ENCODE measurements at places on chromosomes 1 and 21.

GRCh38 chr1:83960669-83961277, 38.2 kb downstream of the TTLL7 start:
- DNase-seq, result no peak

- no peak for DNase-seq
These were observed 13.4 kb upstream of the FAM43B start for GRCh38 chr1:20538760-20539551.

- DNase-seq, result no peak
These were observed 13.0 kb upstream of the GPR137B start for GRCh38 chr1:236129306-236129705.

GRCh38 chr1:74504125-74504932, 8.1 kb downstream of the LRRC53 start:
- peak; percentile 31 for DNase-seq

DNA sequence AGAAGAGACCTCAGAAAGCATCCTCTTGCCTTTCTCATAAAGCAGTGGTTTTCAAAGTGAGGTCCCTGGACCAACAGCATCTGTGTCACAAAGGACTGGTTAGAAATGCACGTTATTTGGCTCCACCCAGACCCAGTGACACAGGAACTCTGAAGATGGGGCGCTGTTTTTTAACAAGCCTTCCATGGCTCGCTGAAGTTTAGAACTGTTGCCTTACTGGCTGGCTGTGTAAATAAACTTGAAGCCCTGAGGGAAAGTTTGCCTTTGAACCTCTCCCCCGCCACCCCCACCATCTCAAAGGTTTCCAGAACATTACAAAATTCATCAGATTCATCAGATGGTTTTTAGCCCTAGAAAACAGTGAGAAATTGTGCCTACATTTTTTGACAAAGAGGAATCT, 21.8 kb upstream of the IKBKE start:
- DNase-seq, result no peak

GRCh38 chr1:1510912-1511532, 940 bp upstream of the ATAD3A start:
- no peak for DNase-seq

GRCh38 chr1:25343872-25344271, 5.7 kb downstream of the TMEM50A start:
- DNase-seq, result no peak

DNA sequence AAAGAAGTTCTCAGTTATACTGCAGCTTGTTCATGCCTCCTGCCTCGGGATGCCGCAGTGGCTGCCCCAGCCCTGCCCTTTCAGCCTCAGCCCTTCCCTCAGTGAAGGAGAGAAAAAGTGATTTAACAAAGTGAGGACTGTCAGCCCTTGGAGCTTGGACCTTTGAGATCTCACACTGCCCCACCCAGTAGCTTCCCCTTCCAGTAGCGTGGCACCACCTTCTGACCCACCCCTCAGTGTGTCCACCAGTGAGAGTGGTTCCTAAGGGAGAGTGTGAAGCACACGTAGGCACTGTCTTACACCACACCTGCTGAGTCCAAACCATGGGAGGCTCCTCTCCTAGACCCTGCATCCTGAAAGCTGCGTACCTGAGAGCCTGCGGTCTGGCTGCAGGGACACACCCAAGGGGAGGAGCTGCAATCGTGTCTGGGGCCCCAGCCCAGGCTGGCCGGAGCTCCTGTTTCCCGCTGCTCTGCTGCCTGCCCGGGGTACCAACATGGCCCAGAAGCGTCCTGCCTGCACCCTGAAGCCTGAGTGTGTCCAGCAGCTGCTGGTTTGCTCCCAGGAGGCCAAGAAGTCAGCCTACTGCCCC, at the start of gene CDA:
Gene CDA (plus strand): TSS at position 464 of the 592 bp plus-strand sequence. CDS start 33 bp downstream, at position 497.
- DNase-seq, result no peak

DNA sequence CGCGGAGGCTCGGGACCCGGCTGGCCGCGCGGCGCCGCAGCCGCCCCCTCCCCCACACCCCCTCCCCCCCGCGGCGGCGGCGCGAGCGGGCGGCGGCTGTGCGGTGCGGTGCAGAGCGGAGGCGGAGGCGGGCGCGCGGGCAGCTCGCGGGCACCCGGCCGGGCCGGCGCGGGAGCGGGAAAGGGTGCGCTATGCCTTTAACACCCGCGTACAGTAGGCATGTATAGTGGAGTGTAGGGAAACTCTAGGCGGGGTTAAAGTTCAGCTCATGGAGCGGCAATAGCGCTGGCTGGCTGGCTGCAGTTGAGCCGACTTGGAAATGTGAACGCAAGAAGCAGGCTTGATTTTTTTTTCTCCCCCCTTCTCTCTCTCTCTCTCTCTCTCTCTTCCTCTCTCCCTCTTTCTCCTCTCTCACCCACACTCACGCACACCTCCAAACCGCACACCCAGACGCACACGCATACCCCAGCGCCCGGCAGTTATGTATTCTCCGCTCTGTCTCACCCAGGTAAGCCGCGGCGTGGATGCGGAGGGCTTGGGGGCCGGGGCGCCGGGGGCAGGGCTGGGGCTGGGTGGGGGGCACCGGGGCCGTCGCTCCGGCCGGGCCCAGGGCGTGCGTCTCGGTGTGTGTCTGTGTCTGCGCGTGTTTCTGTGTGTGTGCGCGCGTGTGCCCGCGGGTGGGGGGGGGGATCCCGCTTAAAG, at the start of gene NFIA:
Gene NFIA (plus strand): TSS at position 251 of the 702 bp plus-strand sequence.
- DNase-seq, result peak; percentile 57

DNA sequence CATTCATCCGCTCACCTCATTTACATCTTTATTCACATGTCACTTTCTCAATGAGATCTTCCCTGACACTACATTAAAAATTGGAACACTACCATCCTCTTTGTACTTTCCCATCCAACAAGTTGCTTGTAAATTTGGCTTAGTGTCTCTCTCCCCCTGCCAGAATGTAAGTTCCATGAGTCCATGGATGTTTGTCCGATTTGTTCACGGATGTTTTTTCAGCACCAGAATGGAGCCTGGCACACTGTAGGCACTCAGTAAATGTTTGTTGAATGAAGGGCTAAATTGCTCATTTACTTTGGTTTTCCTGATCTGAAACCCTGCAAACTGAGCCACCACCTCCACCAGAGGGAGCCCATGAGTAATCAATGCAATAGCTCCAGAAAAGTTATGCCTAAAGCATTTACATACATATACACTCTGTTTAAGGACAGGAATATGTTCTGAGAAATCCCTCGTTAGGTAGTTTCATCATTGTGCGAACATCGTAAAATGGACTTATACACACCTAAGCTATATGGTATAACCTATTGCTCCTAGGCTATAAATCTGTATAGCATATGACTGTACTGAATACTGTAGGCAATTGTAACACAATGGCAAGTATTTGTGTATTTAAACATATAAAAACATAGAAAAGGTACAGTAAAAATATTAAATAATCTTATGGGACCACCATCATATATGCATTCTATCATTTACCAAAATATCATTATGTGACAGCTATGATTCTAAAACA, 2.8 kb upstream of the EYA3 start:
- DNase-seq, result peak; percentile 72

GRCh38 chr1:84985365-84985764, 11.5 kb downstream of the MCOLN2 start:
- DNase-seq, result no peak

- no peak for DNase-seq
These were observed 355.5 kb downstream of the HLX start for GRCh38 chr1:221234791-221235190.

DNA sequence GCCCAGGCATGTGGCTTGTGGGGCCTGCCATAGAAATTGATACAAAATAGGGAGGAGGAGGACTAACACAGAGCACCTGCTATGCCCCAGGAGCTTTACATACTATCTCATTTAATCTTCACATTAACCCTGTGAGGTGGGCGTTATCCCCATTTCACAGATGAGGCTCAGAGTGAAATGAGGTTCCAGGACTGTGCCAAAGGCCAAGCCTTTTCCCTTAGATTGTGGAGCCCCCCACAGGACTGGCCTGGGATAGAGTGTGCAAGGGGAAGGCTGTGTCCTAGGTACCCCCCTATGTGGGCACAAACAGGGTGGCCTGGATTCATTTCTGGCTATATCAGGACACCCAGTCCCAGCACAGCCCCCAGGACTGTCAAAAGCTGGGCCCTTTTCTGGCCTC, 2.2 kb upstream of the DDOST start:
- no peak for DNase-seq

- no peak for DNase-seq
These were observed 8.2 kb upstream of the IL22RA1 start for GRCh38 chr1:24151175-24151533.

DNA sequence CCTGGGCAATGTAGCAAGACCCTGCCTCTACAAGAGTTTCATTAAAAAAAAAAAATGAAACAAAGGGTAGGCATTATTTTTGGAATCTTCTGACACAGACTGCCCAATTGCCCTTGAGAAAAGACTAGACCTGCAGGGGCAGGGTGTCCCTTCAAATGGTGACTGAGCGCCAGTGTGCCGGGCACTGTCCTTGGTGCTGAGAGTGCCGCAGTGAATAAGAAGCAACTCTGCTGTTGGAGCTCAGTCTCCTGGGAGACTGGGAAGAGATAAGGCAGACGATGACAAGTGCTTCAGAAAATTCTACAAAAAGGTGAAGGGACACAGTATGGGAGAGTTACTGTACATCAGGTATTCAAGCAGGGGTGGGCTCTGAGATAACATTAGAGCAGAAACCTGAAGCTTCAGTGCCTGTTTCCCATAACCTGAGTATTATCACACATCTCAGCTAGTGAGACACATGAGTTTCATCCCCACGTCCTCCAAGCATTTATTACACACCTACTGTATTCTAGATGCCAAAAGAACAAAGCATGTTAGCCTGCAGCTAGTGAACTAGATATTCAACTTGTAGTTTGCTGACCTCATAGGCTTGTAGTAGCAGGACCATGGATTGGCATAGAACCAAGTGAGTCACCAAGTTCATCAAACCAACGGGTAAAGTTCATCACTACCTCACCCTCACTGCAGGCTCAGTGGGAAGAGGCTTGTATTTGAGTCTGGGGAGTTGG, 18.4 kb upstream of the RPL11 start:
- peak; percentile 52 for DNase-seq

- DNase-seq, result no peak
These were observed 8.2 kb downstream of the CLCC1 start for GRCh38 chr1:108955111-108955510.

DNA sequence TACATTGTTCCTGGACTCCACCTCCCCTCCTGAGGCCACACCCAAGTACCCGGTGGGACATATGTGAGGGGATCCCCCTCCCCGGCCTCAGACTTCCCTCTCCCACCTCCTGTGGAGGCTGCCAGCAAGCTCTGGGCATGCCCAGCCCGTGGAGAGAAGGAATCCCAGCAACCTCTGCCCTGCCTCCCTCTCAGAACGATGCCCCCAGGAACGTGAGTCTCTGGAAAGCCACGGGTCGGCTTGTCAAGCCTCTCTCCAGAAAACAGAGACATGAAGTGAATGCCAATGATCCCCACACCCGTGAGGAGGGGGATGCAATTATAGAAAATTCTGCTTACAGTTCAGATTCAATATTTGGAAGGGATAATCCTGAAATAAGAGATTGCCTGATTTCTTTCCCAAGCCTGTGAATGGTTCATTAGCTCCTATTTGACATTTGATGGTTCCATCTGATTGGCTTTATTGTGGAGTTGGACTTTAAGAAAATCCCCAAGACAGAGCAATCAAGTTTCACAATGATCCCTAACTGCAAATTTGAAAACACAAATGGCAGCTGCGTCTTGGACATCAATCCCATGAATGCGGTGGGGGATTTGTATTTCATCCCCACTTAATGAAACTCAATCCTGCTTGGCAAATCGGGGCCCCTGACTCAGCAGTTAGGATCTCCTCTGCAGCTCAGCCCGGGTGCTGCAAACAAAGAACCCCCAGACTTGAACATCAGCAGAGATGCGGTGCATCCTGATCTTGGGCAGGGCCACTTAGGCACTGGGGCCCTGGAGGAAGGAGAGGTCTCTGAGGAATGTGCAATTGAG, 9.1 kb upstream of the GUCA2B start:
- DNase-seq, result no peak

DNA sequence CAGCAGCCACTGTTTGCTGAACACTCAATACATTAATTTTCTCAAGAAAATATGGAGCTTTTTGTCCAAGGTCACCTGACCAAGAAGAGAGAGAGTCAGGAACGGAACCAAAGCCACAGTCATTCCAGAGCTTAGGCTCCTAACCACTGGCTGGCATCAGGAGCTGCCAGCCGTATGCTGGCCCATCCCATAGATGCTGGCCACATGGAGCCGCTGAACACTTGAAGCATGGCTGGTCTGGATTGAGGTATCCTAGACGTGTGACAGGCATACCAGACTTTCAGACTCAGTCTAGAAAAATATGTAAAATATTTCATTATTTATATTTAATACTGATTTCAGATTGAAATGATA, 458.7 kb downstream of the MATN1 start:
- no peak for DNase-seq

GRCh38 chr1:52365071-52365745, 797 bp downstream of the CC2D1B start:
- no peak for DNase-seq

GRCh38 chr1:24114753-24115152, 2.8 kb upstream of the MYOM3 start:
- no peak for DNase-seq

GRCh38 chr1:200885623-200886402, 8.9 kb upstream of the INAVA start:
- DNase-seq, result no peak

- no peak for DNase-seq
These were observed 75.5 kb downstream of the NAV1 start for GRCh38 chr1:201614262-201615015.

DNA sequence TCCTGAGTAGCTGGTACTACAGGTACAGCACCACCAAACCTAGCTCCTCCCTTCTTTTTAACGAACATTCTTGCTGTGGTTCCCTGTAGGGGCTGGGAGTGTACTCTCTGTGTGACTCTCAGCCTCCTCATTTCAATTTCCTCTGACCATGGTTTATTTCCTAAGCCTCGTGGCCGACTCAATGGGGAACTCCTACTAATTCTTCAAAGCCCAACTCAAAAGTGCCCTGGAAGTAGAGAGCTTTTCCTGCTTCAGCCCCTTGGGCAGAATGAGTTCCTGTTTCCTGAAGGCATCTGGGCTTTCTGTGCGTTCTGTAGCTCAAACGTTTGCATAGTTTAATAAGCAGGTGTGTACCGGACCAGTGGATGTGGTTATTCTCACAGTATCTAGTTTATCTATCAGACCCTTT, 70.9 kb upstream of the ACOT11 start:
- no peak for DNase-seq

GRCh38 chr1:201251851-201252430, 31.4 kb upstream of the PKP1 start:
- no peak for DNase-seq
